A549 treated with AZD2906 at 1 μM for 4 hours (cell line): ENCODE measurements at places on chromosomes 1 and 21. TPM values are rescaled to one million over a fixed set of nuclear protein-coding genes. Genes with fewer than 3 reads are reported as not detected.

TNFRSF18 gene
- 0.09 to 0.20 TPM (median 0.13 TPM) in 4 of 5 replicates, not detected in the other for total RNA-seq

CELA3A gene
- total RNA-seq = not detected in 5 replicates

KCNH1 gene
- total RNA-seq = 1.8 to 2.9 TPM (median 2.1 TPM) in 5 replicates

MCOLN3 gene
- total RNA-seq = 2.7 to 3.6 TPM (median 3.5 TPM) in 5 replicates

PTPN22 gene
- 0.04 TPM in 1 of 5 replicates, not detected in the others for total RNA-seq

PLEKHA6 gene
- 30.7 to 35.1 TPM (median 33.3 TPM) in 5 replicates for total RNA-seq

PADI4 gene
- total RNA-seq = not detected in 5 replicates

NHLH1 gene
- total RNA-seq = 0.32 to 0.71 TPM (median 0.40 TPM) in 5 replicates

NGF gene
- total RNA-seq = 0.38 to 0.91 TPM (median 0.59 TPM) in 5 replicates

ARHGEF16 gene
- total RNA-seq = 3.9 to 5.2 TPM (median 5.0 TPM) in 5 replicates

TDRD5 gene
- 0.02 to 0.06 TPM (median 0.05 TPM) in 5 replicates for total RNA-seq

RHBDL2 gene
- total RNA-seq = 1.4 to 2.6 TPM (median 1.9 TPM) in 5 replicates

ADAM30 gene
- total RNA-seq = not detected in 5 replicates

TIE1 gene
- 0.06 to 0.12 TPM (median 0.08 TPM) in 4 of 5 replicates, not detected in the other for total RNA-seq

CFAP107 gene
- not detected in 5 replicates for total RNA-seq

MXRA8 gene
- total RNA-seq = 0.11 to 0.36 TPM (median 0.15 TPM) in 4 of 5 replicates, not detected in the other

GBP1 gene
- 0.08 to 0.19 TPM (median 0.14 TPM) in 5 replicates for total RNA-seq

DRAM2 gene
- 17.7 to 20.4 TPM (median 19.1 TPM) in 5 replicates for total RNA-seq

HAO2 gene
- total RNA-seq = not detected in 5 replicates

FGR gene
- 0.03 to 0.08 TPM (median 0.06 TPM) in 4 of 5 replicates, not detected in the other for total RNA-seq

GNAT2 gene
- 0.07 to 0.10 TPM in 2 of 5 replicates, not detected in the others for total RNA-seq

TNNT2 gene
- 0.14 to 0.40 TPM (median 0.20 TPM) in 5 replicates for total RNA-seq

PFDN2 gene
- total RNA-seq = 98.5 to 110 TPM (median 106 TPM) in 5 replicates

GJC2 gene
- total RNA-seq = 0.34 to 0.54 TPM (median 0.46 TPM) in 5 replicates

DHCR24 gene
- 45.8 to 49.9 TPM (median 48.3 TPM) in 5 replicates for total RNA-seq

FCRL3 gene
- total RNA-seq = 0.09 TPM in 1 of 5 replicates, not detected in the others

CCDC24 gene
- total RNA-seq = 6.6 to 8.7 TPM (median 8.2 TPM) in 5 replicates

NBL1 gene
- 35.1 to 68.8 TPM (median 58.1 TPM) in 5 replicates for total RNA-seq

PLA2G4A gene
- total RNA-seq = 7.6 to 9.8 TPM (median 8.8 TPM) in 5 replicates

ATP6V1G3 gene
- not detected in 5 replicates for total RNA-seq

RXFP4 gene
- not detected in 5 replicates for total RNA-seq

MPL gene
- total RNA-seq = 0.08 to 0.31 TPM (median 0.17 TPM) in 4 of 5 replicates, not detected in the other

BRINP3 gene
- total RNA-seq = not detected in 5 replicates

B3GALNT2 gene
- 14.4 to 20.9 TPM (median 17.3 TPM) in 5 replicates for total RNA-seq

NR1I3 gene
- total RNA-seq = 0.07 TPM in 1 of 5 replicates, not detected in the others

TUT4 gene
- total RNA-seq = 32.1 to 41.3 TPM (median 34.6 TPM) in 5 replicates

PLA2G2C gene
- total RNA-seq = not detected in 5 replicates

AZIN2 gene
- 0.57 to 1.1 TPM (median 0.76 TPM) in 5 replicates for total RNA-seq

CD2 gene
- not detected in 5 replicates for total RNA-seq

NBPF6 gene
- total RNA-seq = 0.02 TPM in 1 of 5 replicates, not detected in the others

FASLG gene
- total RNA-seq = not detected in 5 replicates

MED8 gene
- 35.0 to 37.4 TPM (median 35.4 TPM) in 5 replicates for total RNA-seq

PRAMEF20 gene
- not detected in 5 replicates for total RNA-seq
